ENCODE measurements at places on chromosomes 7 and 10.

- no peak for ATAC-seq
Measured at GRCh38 chr10:43880160-43880559, 231.5 kb upstream of the ZNF32 start.

DNA sequence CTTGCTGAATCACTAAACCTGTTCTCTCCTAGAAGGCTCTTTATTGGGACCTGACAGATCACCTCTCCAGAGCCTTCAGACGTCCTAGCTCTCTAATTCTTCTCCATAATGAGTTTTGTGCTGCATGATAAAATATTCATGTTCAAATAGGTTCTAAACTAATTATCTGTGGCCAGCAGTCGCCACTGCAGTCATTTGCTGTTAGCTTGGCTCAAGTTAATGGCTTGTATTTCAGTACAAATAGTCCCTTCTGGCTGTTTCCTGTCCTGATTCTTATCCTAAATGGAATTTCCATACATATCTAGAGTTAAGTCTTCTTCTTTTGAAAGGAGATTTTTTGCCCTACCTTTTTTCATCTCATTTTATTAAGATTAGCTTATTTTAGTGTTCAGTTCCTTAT lies 303.2 kb downstream of the EXOC4 start:
- no peak for ATAC-seq

DNA sequence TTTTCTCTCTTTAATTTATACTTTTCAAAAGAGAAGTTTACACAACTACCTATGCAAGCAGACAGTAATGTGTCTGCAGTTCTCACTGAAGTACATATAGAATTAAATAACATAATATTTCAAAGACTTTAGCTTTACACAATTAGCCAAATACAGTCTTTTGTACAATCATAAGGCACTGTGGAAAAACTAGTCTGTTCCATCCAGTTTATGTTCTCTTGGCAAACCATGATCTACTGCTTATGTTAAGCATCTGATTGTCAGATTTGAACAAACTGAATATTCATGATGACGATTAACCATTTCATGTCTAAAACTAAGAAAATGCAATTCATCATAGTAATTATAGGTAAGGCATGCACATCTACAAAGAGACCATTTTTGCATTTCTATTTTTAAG lies 842 bp downstream of the SEMA3A start:
- no peak for ATAC-seq

- ATAC-seq = no peak
Measured at GRCh38 chr10:13890233-13891127, 303.7 kb downstream of the PRPF18 start.

- no peak for ATAC-seq
Measured at GRCh38 chr7:67344481-67345193, 348.0 kb downstream of the TYW1 start.

- no peak for ATAC-seq
Measured at GRCh38 chr7:148997497-148997896, 30.8 kb downstream of the PDIA4 start.

Data from activated T-helper 17 cell treated with anti-CD3 and anti-CD28 coated beads, Interleukin-2, amount 50 U/mL, for 72 hours (primary cell).